ENCODE measurements at places on chromosomes 3 and 15.

DNA sequence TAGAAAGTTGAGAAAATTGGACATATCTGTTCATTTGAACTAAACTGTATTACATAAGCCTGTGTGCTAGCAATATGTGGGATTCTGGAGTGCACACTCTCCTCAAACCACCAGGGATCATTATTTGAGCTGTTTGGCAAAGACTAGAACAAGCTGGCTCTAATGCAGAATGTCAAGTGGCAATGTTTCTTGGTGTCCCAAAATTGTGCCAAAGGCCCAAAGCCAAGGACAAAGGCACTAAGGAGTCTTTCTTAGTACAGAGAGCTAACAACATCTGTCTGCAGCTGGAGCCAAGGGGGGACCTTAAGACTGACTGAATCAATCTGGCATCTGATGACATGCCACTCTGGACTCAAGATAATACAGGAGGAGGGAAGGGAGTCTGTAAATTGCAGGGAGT lies 76.7 kb upstream of the STRIT1 start:
- no peak for DNase-seq

- peak; percentile 10 for DNase-seq
These were observed 91.0 kb downstream of the LRTM1 start for GRCh38 chr3:54836871-54837270.

GRCh38 chr15:51281368-51281967 lies 56.9 kb downstream of the CYP19A1 start:
- peak; percentile 80 for DNase-seq

DNA sequence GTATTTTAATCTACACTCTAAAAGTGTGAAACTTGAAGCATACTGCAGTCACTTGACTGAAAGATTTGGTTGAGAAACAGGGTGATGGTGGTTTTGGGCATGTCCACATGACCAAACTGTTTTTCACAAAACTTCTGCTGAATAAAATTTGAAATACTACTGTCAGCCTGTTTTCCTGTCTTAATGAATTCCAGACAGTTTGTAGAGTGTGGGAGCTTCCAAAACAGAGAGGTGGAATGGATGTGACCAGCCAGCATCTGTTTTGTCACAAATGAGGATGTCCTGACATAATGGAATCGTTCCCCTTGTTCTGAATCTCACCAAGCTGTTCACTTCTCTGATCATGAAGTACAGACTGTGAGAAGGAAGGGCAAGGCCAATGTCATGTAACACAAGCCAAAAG lies 11.8 kb downstream of the MITF start:
- no peak for DNase-seq

- peak; percentile 82 for DNase-seq
These were observed 16.8 kb downstream of the RPUSD3 start for GRCh38 chr3:9826815-9827573.
